ENCODE measurements at places on chromosomes 13 and 19. TPM values are rescaled to one million over a fixed set of nuclear protein-coding genes. Genes with fewer than 3 reads are reported as not detected.

GRCh38 chr19:58468216-58468839, 1.4 kb downstream of the ZNF324 start:
- H3K27me3 ChIP-seq = peaks cover 3% of the 10 kb centered on the region
- peaks cover 27% of the 10 kb centered on the region for H3K4me1 ChIP-seq
- no peak overlapping the region for H3K27ac ChIP-seq
- DNase-seq = no peak

Gene GZMM
- not detected for total RNA-seq

DNA sequence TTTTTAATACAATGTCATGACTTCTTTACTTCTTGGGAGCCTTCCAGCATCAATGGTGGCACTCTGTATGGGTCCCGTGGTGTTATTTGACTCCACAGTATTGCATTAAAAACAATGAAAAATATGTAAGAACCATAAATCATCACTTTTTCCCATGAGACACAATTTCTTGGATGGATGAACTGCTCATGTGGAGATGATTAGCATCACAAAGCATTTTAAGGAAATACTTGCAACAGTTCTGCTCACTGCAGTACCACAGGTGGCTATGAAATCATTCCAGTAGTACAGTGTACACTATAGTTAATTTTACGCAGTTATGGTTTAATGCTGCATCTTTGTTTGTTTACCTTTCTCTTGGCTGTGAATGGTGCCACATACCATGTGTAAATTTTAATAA, 37.2 kb upstream of the C1QTNF9B start:
- H3K36me3 ChIP-seq = peaks cover 11% of the 10 kb centered on the region
- DNase-seq = no peak
- no peak overlapping the region for H3K4me3 ChIP-seq
- peaks cover 9% of the 10 kb centered on the region for H3K4me1 ChIP-seq
- no peak overlapping the region for H3K27ac ChIP-seq
- H3K27me3 ChIP-seq = no peaks in the 10 kb centered on the region

DNA sequence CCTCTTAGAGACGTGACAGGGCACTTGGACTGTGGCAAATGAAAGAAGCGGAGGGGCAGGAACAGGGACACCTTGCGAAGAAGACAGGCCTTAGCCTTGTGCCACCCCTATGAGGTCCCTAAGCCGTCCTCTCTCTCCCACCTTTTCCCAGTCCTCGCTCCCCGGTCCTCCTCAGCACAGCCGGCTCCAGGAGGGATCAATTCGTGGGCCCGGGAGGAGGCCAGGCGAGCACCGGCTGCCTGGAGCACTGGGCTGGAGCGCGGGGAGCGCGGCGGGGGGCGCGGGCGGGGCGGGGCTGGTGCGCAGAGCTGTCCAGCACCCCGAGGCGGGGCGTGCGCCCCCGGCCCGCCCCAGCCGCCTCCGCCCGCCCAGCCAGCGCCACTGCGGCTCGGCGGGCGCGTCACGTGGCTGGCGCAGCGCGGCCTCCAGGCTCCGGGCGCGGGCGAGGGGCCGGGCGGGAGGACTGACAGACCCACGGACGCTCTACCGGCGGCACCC, at the start of gene LRP3:
TSS of gene LRP3 (plus strand) at position 466 of the 498 bp plus-strand sequence. CDS start 456 bp downstream, outside the sequence.
- peaks cover 8% of the 10 kb centered on the region for H3K4me1 ChIP-seq
- peak; percentile 43 for DNase-seq

DNA sequence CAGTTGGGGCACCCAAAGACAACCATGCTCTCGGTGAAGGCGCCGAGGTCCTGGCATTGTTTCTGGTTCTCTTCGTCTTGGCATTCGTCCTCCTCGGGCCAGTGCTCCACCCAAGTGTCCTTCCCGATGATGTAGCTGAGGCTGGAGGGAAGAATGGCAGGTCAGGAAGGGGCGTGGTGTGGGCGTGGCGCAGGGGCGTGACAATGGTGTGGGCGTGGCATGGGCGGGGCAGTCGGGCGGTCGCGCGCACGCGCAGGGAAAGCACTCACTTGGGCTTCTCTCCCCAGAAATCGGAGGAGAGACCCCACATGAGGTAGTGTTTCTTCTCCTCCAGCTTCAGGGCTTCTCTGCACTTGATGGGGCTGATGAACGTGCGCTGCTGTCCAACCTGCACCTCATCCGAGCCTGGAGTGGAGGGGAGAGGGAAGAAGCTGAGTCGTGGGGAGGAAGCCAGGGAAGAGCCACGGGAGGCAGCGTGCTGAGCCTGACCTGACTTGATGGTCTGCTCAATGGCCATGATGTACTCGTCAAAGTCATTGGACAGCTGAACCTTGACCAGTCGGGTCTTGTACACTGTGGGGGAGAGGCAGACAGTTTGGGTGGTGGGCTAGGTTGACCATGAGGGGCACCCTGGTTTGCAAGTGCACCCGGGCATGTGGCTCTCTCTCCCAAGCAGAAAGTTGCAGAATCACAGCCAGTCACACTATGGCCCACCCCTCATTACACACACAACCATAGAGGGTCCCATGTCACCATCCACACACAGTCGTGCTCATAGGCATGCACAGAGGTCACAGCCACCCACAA, 8.1 kb upstream of the TNFSF14 start:
- H3K4me1 ChIP-seq = peaks cover 24% of the 10 kb centered on the region
- H3K36me3 ChIP-seq = no peaks in the 10 kb centered on the region
- H3K27ac ChIP-seq = no peak overlapping the region
- peak; percentile 64 for DNase-seq
- peaks cover 36% of the 10 kb centered on the region for H3K27me3 ChIP-seq
- H3K4me3 ChIP-seq = peak overlapping the region; percentile 24

DNA sequence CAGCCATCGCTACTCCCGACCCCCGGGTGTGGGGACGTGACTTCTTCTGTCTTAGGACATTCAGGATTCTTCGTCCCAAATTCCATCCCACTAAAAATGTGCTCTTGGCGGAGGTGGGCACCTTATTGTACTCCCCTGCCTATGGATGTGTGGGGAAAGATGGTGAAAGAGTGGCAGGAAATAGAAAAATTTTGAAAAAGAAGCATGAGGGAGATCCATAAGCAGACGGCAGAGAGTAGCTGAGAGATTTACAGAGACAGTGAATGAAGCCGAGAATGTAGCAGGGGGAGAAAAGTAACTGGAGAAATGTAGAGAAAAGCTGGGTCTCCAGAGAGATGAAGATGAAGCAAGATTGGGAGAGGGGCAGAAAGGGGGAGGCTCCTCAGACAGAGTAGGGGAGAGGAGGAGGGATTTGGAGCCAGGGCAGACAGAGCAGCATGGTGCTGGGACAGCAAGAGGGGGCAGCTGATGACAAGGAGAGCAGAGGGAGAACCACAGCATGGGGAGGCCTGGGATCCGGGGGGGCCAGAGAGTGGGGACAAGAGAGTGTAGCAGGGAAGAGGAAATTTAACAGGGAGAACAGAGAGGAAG, 843 bp downstream of the ZNF610 start:
- peak overlapping the region; percentile 97 for H3K27ac ChIP-seq
- peak overlapping the region; percentile 100 for H3K4me3 ChIP-seq
- no peak for DNase-seq
- peaks cover 15% of the 10 kb centered on the region for H3K4me1 ChIP-seq
- H3K27me3 ChIP-seq = peaks cover 3% of the 10 kb centered on the region
- peaks cover 32% of the 10 kb centered on the region for H3K36me3 ChIP-seq

Gene GRK1
- 0.77 TPM for total RNA-seq

GRCh38 chr13:93767180-93767916, 540.7 kb downstream of the GPC6 start:
- no peak for DNase-seq
- no peak overlapping the region for H3K27ac ChIP-seq
- H3K36me3 ChIP-seq = no peaks in the 10 kb centered on the region

- no peak for DNase-seq
- H3K4me3 ChIP-seq = no peak overlapping the region
- H3K36me3 ChIP-seq = no peaks in the 10 kb centered on the region
- peak overlapping the region; percentile 36 for H3K27ac ChIP-seq
These were observed 30.5 kb upstream of the ZNF536 start for GRCh38 chr19:30341611-30342201.

DNA sequence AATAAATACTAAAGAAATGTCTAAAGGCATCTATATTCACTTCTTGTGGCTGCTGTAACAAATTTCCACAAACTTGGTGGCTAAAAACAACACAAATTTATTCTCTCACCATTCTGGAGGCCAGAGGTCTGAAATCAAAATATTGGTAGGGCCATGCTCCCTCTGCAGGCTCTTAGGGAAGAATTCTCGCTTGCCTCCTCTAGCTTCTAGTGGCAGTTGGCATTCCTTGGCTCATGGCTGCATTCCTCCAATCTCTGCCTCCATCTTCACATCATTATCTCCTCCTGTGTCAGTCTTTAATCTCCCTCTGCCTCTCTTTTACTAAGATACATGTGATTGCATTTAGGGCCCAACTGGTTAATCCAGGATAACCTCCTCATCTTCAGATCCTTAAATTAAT, 54.1 kb upstream of the RFXAP start:
- no peaks in the 10 kb centered on the region for H3K4me1 ChIP-seq
- no peaks in the 10 kb centered on the region for H3K36me3 ChIP-seq
- H3K27me3 ChIP-seq = no peaks in the 10 kb centered on the region

DNA sequence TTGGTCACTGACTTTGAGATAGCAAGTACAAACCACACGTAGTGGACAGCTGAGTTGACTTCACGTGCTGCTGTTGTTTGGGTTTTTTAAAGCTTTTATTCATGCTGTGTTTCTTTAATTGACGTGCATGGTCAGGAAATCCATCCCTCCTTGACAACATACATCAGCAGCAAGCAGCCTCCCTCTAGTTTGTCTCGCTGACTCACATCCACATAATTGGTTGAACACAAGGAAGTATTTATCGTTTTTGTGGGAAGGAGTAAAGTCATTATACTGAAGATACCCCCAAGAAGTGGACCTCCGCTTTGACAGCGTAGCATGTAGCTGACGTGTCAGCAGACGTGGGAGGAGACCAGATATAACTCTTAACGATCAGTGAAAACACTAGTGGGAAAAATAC, 355.8 kb downstream of the MYO16 start:
- no peaks in the 10 kb centered on the region for H3K27me3 ChIP-seq
- H3K4me1 ChIP-seq = peaks cover 38% of the 10 kb centered on the region
- no peak overlapping the region for H3K4me3 ChIP-seq
- no peak overlapping the region for H3K27ac ChIP-seq
- DNase-seq = no peak

DNA sequence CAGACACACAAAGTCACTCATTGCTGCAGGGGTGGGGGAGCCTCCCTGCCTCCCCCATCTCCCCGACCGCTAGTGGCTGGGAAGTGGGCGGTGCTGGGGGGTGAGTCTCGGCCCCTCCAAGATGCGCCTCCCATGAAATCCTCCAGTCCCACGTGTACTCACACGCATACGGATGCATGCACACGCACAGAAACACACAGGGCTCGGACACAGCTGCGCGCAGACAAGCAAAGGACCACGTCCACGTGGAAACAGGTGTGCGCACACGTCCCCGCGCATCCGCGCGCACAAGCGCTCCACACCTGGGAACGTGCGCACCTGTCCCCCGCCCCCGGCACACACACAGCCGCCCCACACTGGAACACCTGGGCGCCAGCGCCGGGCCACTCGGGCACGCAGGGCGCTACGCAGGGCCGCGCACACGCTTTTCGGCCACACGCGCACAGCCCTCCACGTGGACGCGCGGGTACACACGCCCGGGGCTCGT, 687 bp downstream of the MATK start:
- H3K4me3 ChIP-seq = no peak overlapping the region
- H3K4me1 ChIP-seq = no peaks in the 10 kb centered on the region

Gene MBD3L3
- not detected for total RNA-seq

- H3K4me1 ChIP-seq = peaks cover 10% of the 10 kb centered on the region
- H3K4me3 ChIP-seq = no peak overlapping the region
- H3K27me3 ChIP-seq = no peaks in the 10 kb centered on the region
- H3K36me3 ChIP-seq = no peaks in the 10 kb centered on the region
These were observed 1074.3 kb upstream of the SLC10A2 start for GRCh38 chr13:104140552-104140951.

DNA sequence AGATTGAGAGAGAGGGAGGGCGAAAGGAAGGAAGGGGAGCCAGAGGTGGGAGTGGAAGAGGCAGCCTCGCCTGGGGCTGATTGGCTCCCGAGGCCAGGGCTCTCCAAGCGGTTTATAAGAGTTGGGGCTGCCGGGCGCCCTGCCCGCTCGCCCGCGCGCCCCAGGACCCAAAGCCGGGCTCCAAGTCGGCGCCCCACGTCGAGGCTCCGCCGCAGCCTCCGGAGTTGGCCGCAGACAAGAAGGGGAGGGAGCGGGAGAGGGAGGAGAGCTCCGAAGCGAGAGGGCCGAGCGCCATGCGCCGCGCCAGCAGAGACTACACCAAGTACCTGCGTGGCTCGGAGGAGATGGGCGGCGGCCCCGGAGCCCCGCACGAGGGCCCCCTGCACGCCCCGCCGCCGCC, at the start of gene TNFSF11:
TSS of gene TNFSF11 (plus strand) at position 142 of the 400 bp plus-strand sequence. CDS start at position 294, 152 bp downstream.
- peaks cover 10% of the 10 kb centered on the region for H3K4me1 ChIP-seq
- H3K27me3 ChIP-seq = peaks cover 61% of the 10 kb centered on the region
- H3K27ac ChIP-seq = no peak within 1 kb of the TSS

- H3K27ac ChIP-seq = no peak overlapping the region
- H3K36me3 ChIP-seq = peaks cover 9% of the 10 kb centered on the region
- H3K4me3 ChIP-seq = no peak overlapping the region
- H3K27me3 ChIP-seq = no peaks in the 10 kb centered on the region
These were observed 324.8 kb upstream of the PCDH9 start for GRCh38 chr13:67554746-67555452.

- no peaks in the 10 kb centered on the region for H3K36me3 ChIP-seq
- DNase-seq = no peak
- no peaks in the 10 kb centered on the region for H3K27me3 ChIP-seq
- H3K27ac ChIP-seq = no peak overlapping the region
These were observed 177.0 kb downstream of the RFC3 start for GRCh38 chr13:33994826-33995502.

DNA sequence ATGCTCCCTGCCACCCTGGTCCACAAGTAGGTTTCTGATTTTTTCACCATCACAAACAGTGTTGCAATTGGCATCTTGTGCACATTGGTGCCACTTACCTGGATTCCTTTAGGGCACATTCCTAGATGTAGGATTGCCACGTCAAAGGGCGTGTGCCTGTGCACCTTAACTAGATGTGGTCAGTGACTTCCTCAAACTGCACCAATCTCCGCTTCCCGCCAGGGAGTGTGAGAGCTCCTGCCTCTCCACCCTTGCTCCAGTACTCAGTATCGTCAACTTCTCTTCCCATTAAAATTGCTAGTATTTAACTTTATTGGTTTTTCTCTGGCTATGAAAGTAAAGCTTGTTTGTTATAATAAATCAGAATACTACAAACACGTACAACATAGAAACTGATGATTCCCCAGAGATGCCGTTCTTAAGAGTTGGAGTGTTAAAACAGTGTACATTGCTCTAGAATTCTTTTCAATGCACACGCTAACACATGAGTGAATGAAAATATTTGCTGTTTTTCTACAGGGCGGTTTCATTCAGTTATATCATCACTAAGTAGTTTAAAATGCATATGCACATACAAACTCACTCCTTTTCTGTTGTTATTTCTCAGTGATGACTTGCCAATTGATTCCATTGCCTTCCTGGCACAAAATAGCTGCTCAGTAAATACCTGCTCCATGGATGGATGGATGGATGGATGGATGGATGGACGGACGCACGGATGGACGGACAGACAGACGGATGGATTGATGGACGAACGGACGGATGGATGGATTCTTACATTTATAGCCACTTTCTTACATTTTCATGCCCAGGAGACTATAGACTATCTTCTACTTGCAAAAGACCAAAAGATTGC, 23.4 kb downstream of the CCNE1 start:
- no peaks in the 10 kb centered on the region for H3K36me3 ChIP-seq
- H3K4me3 ChIP-seq = no peak overlapping the region
- DNase-seq = no peak
- H3K27me3 ChIP-seq = peaks cover 41% of the 10 kb centered on the region
- no peaks in the 10 kb centered on the region for H3K4me1 ChIP-seq

Gene NLRP11
- total RNA-seq = not detected

Gene CYSLTR2
- not detected for total RNA-seq

All from neural crest cell (in vitro differentiated cells).